ENCODE measurements at places on chromosomes 16 and 17.

GRCh38 chr16:55539049-55539448, 27.4 kb upstream of the CAPNS2 start:
- DNase-seq = peak; percentile 63

GRCh38 chr17:57471868-57472368, 215.6 kb downstream of the MSI2 start:
- DNase-seq = no peak

DNA sequence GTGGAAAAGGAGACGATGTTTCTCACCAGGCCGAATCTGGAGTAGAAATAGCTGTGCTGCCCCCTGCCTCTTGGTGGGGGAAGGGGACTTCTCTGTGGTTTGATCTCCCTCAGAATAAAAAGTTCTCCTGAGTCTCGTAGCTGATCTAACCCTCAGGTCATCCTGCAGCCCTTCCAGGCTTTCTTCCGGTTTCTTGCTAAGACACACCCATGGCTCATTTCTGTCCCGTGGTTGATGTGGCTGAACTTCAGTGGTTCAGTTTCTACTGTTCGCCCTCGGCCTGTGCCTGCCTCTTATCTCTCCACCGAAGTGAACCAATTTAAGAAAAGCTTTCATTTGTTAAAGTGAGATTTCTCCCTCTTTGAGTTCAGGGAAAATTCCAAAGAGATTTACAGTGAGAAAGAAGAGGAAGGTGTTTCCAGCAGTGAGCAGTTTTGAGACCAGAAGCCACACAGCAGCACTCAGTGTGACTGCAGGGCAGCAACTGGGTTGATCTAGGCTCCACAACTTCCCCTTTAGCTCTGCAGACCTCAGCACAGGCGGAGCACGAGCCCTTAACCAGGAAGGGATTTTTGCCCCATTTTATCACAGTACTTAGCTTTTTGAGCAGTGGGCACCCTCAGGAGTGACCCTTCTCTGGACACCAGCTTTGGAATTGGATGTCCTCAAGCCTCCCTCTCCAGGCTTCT, 34.9 kb upstream of the CACNG5 start:
- no peak for DNase-seq

DNA sequence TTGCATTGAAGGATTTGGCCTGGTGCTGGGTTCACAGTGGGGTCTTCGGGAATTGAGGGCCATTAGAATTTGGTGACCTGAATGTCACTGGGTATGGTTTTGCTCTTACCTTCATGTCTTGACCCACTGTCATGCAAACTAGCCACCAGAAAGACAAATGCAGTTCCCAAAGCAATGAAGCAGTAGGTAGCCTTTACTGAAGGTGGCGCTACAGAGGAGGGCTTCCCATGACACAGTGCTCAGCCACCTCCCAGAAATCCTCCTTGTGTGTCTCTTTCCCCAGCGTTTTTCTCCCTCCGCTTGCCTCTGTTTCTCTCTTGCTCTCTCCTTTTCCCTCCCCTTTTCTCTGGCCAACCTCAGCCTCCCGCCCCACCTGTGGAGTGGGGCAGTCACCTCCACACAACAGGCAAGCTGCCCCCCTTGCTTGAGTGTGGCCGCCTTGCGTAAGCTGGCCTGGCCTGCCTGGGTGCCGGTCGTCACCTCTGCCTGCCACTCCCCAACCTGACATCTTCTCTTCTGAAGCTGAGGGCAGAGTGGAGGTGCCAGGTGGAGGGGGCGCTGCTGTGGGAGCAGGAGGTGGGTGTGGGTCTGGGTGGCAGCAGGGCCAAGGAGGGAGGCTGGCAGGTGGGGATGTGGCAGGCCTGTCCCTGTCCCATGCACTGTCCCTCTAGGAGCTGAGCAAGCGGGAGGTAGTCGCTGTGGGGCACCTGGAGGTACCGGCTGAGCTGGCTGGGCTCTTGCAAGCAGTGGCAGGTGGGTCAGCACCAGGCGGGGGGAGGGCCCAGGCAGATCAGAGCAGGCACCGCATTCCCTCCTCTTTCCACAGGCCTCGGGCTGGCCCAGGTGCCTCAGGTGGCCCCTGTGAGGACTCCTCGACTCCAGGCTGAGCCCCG, 34.7 kb downstream of the MYO15A start:
- peak; percentile 24 for DNase-seq

DNA sequence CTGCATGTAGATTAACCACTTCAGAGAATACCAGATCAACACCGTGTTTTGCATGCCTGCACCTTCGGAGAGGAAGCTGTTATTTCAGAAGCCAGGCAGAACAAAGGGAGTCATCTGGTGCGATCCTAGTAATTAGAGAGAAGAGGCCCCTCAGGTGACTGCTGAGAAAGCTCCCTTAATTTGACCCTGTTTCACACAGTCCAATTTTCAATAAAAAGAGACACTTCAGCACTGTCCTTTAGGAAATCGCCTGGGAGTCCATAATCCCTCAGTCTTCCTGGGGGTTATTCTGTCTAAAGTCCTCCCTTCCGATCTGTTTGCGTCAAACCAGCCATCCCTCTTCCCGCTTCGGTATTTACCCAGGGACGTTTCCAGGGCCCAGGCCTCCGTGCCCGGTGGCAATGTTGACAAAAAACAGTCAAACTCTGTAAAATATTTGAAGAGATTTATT, 23.4 kb upstream of the TNRC6C start:
- no peak for DNase-seq

DNA sequence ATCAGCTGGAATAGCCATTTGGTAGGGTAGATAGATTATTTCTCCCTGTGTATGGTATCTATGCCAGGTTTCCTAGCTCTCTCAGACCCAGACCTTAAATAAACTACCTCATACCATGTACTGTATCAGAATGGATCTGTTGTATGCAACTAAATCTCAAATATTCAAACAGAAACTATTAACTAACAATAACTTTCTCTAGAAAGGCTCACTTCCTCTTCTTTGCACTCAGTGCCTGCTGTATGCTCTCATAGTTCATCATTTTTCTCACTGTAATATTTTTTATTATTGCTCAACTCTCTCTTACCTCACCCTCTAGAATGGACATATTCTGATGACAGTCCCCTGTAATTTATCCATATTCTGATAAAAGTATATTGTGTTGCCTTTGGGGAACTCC, 182.4 kb downstream of the TOX3 start:
- no peak for DNase-seq

DNA sequence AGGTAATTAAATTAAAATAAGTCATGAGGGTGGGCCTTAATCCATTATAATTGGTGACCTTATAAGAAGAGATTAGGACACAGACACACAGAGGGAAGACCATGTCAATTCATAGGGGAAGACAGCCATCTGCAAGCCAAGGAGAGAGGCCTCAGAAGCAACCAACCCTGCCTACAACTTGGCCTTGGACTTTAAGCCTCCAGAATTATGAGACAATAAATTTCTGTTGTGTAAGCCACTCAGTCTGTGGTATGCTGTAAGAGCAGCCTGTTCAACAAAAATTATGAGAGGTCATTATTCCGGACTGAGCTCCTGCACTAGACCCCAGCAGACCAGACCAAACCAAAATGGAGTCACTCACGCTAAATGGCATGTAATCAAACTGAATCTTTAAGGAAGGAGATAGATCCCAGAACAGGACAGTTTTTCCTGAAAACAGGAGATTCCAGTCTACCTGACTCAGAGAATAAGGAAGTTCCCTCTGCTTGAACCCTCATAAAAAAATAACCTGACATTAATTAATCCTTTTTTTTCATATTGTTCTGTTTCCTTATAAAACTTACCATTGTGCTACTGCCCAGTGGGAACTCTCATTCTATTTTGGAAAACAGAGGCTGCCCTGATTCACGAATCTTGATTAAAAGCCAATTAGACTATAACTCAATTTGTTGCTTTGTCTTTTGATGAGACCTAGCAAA, 74.3 kb downstream of the DNAH3 start:
- no peak for DNase-seq

DNA sequence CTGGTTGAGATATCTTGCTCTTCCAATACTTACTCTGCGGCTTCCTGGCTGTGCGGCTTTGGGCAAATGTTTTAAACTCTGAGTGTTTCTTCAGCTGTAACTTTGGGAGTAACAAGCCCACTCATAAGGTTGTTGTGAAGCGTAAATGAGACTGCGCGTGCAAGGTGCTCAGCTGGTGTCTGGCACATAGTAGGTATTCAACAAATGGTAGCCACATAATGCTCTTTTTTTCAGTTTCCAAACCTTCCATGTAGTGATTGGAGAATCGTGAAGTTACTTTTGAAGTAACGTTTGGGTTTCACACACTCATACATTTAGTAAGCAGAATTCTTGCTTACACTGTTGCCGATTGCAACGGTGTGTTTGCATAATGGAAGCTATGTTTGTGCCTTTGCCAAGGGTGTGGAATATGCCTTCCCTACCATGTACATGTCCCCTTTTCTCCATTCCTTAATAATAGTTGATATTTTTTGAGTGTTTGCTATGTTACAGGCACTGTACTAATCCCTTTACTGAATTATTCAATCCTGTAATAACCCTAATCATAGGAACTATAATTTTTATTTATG, 829 bp downstream of the DHRS7B start:
- DNase-seq = peak; percentile 5

- DNase-seq = no peak
These were observed 4.2 kb downstream of the SEPTIN12 start for GRCh38 chr16:4783951-4784336.

DNA sequence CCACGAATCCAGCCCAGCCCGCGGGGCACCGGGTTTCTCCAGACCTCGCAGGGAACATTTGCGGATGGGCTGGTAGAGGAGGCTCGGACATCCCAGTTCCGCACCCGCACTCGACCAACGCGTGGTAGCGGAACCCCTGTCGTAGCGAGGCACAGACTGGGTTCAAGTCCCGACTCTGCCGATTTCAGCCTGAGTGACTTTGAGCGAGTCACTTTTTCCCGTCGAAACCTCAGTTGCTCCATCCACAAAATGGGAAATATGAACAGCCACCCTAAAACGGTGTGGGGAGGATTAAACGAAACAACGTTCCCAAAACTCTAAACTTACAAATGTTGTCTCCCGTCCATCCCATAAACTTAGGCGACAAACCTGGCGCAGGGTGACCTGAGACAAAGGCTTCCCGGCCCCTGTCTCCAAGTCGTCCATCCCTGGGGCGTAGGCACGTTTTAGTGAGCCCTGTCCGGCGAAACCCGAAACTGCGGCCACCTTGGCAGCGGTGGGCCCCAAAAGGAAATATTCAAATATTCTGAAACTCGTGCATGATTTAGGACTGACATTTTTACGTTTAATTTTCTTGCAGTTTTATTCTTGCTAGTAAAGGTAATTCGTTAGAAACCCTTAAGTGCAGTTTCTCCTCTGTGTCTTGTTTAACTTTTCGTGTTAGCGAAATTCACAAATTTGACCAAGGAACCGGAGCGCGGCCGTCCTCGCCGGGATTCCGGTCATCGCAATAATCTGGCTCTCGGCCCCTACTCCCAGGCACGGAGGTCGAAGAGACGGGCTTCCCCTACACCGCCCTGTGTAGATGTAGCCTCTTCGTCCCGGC, 1.9 kb upstream of the MLLT6 start:
- no peak for DNase-seq

DNA sequence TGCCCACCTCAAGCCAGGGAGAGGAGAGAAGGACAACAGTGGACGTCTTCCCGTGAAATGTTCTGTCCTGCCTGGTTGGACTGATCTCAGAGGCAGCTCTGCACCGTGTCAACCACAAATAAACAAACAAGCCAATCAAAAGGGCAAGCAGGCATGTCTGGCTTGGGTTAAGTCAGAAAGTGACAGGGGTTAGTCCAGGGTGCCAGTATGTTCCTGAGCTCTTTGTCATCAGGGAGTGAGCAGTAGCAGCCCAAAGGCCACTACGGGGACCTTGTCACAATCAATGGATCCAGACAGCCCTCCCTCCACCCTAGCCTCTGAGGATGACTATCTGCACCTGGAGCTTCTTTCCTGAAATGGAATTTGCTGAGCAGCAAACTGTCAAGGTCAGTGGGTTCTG, 35.0 kb downstream of the CNGB1 start:
- no peak for DNase-seq

- no peak for DNase-seq
These were observed 11.7 kb upstream of the ATP2C2 start for GRCh38 chr16:84356591-84357116.

- DNase-seq = no peak
These were observed 28.3 kb downstream of the MSI2 start for GRCh38 chr17:57284583-57284982.

DNA sequence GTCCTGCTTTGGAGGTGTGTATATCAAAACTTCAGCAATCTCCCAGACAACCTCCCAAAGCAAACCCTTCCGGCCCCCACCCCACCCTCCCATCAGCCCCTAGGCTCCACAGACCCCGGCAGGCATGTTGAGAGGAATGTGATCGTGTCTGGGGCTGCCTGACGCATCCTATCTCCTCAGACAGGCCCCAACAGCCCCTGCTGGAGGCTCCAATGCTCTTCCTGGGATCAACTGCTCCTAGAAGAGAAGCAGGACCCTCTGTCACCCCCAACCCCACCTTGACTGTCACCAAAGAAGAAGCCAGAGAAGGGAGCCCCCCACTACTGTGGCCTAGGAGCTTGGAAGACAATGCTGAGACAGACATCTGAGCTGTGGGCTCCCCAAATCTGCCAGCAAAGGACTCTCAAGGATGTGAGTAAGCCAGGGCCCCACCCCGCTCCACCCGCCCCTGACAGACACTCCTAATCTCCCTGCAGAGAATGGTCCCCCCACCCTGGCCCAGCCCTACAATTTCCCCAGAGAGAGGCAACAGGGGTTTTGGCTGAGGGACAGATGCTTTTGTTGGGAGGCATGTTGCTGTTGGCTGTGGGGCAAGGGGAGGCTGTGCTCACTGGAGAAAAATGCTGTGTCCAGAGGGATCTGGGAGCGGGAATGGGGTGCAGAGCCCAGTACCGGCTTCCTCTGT, 1.6 kb upstream of the KRT14 start:
- DNase-seq = no peak

DNA sequence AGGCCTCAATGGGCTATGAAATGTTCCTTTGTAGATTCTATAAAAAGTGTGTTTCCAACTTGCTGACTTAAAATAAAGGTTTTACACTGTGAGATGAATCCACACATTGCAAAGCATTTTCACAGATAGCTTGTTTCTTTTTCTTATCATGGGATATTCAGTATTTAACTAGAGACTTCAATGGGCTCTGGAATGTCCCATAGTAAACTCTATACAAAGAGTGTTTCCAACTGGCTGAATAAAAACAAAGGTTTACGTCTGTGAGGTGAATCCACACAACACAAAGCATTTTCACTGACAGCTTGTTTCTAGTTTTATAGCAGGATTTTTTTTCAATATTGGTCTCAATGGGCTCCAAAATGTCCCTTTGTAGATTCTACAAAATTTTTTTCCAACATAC, 550.1 kb downstream of the KCNJ18 start:
- no peak for DNase-seq

DNA sequence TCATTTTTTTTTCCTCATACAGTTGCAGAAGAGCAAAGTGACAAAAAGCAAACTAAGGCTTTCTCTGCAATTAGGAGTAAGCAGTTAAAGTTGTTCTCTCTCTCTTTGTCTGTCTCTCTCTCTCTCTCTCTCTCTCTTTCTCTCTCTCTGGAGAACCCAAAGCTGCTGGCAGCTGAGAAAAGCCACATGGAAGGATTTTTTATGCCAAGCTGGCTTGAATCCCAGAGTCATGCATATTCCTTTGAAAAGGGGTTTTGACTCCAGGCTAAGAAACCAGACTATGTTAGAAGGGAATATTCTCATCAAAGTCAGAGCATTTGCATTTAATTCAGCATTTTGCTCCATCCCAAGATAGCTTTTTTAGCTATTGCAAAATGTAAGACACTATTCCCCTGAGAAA, 1114.2 kb upstream of the GOT2 start:
- no peak for DNase-seq

GRCh38 chr16:4733211-4733742, 794 bp downstream of the ANKS3 start:
- peak; percentile 14 for DNase-seq
